ENCODE measurements at places on chromosomes 1 and 21. TPM values are rescaled to one million over a fixed set of nuclear protein-coding genes. Genes with fewer than 3 reads are reported as not detected.

The CASQ2 gene
- total RNA-seq: 1,254 TPM

DNA sequence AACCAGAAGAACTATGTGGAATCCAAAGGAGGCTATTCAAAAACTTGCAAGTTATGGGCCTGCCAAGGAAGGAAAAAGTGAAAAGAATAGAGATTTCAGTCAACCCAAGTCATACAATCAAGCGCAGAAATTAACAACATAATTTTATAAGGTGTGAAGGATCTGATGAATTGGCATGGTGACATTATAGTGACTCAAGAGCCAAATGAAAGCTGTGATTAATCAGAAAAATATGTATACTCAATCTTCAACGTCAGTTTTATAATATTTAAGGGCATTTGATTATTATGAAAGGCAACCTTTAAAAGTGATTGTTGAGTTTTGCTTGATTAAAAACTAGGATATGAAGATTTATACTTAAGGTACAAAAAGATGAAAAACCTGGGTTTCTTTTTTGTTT lies 37.8 kb upstream of the THEM4 start:
- no peak for DNase-seq

DNA sequence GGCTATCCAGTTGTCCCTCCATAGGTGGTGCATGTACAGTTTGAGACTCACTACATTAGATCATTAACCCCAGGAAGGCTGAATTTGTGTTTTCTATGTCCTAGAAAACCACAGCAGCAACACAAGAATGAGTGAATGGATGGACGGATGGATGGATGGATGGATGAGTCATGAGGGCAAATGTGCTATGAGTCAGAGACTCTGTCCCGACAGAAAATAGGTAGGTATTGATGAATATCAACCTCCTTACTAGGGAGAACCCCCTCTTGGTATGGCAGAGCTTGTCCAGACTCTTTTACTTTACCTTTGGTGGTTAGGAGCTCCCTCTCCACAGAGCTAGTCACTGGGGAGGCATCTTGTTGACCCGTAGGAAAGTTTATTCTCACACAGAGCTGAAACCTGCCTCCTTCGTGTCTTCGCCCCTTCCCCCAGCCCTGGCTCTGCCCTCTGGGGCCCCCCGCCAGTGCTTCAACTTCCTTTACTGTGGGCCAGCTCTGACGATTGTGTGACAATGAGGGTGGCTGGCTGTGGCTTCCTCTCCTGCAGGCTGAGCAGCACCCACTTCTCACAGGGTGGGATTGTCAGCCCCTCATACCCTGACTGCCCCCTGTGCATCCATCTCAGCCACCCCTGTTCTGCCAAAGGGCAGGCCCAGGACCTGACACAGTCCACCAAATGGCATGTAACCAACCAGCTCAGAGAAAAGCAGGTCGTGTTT lies 145.2 kb downstream of the FOXD2 start:
- no peak for DNase-seq

DNA sequence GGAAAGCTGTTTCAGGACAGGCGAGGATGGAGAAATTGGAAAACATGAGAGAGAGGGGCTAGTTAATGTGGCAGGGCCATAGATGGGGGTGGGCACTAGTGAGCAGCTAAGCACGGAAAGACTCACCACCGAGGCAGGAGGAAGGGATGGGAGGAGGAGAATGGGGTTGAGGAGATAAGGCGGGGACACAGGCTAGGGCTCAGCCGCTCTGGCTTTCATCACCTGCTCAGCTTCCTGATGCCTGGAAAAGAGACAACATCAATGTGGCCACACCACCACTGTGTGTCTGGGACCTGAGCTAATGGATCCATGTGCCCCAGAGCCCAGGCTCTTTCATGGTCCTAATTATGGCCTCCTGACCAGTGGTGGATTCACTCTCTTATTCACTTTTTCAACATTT lies 27.6 kb downstream of the PMVK start:
- no peak for DNase-seq

The SETDB1 gene
- 15.5 TPM for total RNA-seq

DNA sequence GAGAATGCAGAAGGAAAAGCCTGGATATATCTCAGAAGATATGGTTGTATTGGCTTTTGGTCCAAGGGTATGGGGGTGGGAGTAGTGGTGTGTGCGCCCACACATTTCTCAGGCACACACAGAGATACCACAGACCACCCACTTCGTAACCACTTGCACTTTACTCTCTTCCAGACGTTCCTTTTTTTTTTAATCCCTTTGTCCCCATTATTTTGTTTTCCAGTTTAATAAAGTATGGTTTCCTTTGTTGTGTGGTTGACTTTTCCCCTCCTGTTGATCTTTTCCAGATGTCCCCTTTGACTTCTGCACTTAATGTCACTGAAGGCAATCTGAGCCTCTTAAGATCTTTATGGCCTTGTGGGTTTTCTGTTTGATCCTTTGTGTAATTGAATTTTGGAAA lies 10.5 kb upstream of the TARS2 start:
- no peak for DNase-seq

DNA sequence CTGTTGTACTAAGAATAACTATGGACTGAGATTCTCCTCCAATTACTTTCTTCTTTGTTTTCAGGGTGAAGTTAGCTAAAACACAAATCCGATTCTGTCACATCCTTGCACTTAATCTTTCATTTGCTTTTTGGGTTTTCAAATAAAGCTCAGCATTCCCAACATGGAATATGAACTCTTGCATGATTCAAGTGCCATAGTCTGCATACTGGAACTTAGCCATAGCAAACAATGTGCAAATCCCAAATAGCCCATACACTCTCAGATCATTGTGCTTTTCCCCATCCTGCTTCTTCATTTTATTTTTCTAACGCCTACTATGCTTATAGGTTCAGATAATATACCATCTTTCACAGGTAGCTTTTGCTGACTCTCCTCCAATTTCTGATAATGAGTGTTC lies 455.8 kb upstream of the PRMT6 start:
- DNase-seq: no peak

GRCh38 chr1:171739656-171740055 lies 2.2 kb downstream of the VAMP4 start:
- DNase-seq: no peak

GRCh38 chr1:161091093-161091492 lies 1.7 kb upstream of the NECTIN4 start:
- no peak for DNase-seq

The LEFTY2 gene
- total RNA-seq: 0.65 TPM

The SAMD13 gene
- total RNA-seq: 0.78 TPM

GRCh38 chr1:10778640-10779039 lies 17.8 kb downstream of the CASZ1 start:
- DNase-seq: no peak

The RGS16 gene
- total RNA-seq: 1.9 TPM

The PTGS2 gene
- 0.81 TPM for total RNA-seq

DNA sequence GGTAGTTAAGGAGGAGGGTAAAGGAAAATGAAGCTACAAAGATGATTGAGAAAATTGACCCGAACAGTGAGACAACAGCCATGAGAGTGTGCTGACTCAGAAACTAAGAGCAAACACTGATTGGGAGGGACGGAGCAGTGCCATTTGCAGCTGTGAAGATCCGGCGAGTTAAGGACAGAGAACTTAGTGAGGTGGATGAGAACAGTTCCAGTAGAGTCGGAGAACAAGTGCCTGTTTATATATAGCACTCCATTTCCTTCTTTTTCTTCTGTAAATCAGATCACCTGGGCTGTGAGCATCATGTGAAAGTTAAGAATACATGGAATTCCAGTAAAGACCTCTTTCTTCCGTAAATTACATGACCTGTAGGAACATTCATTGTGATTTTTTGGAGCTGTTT lies 145.7 kb downstream of the KCNK2 start:
- DNase-seq: no peak

The CFHR1 gene
- total RNA-seq: not detected

DNA sequence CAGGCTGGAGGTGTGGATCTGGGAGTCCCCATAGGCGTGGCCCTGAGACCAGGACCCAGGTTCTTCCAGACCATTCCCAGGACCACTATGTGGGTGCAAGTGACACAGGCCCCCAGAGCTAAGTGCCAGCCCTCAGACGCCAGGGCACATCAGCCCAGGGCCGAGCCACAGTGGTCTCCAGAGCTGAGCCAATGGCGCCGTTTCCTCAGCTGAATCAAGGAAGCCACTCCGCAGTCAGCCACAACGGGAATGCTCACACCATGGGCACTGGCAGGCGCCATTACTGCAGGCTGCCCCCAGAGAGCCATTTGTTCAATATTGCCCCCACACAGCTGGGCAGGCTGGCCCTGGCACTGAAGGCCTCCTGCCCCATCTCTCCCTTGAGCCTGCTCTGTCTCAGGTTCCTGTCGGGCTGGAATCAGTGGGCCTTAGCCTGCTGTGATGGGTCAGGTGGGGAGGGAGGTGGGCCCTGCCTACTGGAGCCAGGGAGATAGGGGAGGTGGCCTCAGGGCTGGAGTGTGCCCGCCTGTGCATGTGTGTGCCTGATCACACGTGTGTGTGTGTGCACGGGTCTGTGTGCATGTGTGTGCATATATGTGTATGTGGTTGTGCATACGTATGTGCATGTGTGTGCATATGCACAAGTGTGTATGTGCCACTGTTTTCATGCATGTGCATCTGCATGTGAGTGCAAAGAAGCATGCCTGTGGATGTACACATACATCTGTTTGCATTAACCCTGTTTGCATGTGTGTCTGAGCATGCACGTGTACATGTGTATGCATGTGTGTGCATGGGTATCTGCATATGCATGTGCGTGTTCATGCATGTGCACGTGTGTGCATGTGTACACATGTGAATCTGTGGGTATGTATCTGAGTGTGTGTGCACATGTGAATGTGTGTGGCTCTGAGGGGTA lies 6.1 kb downstream of the GJC2 start:
- DNase-seq: no peak

DNA sequence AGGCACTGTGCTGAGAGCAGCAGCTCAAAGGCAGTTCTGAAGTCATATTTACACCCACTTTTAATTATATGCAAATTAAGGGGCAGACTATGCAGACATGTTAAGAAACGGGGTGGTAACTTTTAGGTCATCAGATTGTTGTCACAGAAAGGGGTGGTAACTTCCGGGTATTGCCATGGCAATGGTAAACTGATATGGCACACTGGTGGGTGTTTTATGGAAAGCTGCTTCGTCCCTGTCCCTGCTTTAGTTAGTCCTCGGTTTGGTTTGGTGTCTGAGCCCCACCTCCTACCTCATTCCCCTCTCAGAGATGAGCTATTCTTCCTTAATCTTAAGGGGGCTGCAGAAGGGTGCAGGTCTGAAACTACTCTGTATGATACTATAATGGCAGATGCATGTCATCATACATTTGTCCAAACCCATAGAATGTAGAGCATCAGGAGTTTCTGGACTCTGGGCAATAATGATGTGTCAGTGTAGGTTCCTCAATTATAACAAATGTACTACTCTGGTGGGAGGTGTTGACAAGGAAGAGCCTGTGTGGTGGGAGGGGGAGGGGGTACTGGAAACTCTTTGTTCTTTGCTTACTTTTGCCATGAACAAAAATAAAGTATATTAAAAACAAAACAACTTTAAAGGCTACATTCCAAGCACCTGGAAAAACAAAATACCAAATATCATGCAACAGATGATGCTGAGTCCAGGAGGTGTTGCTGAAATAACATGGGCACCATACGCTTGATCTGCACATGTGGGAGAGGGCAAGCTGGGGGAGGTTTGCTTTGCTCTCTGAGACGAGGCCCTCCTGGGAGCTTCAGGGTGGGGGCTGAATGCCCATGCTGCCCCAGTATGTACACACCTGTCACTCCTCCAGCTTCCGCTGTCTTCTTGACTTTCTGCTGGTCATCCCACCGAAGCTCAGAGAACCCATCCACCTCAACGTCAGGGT lies 6.3 kb downstream of the PARP1 start:
- DNase-seq: no peak

DNA sequence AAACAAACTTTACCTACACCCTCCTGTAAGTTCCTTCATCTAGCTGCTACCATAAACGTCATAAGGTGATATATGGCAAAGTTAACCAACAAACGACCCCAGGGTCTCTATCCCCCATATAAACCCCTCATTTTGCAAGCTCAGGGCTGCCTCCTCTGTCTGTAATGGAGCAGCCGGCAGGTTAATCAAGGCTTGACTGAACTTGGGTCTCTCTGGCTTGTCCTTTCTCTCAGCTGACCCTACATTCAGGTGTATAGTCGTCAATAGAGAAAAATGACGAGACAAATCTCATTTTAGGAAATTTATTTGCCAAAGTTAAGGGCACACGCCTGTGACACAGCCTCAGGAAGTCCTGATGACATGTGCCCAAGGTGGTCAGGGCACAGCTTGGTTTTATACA lies 67.4 kb downstream of the WDR4 start:
- no peak for DNase-seq

DNA sequence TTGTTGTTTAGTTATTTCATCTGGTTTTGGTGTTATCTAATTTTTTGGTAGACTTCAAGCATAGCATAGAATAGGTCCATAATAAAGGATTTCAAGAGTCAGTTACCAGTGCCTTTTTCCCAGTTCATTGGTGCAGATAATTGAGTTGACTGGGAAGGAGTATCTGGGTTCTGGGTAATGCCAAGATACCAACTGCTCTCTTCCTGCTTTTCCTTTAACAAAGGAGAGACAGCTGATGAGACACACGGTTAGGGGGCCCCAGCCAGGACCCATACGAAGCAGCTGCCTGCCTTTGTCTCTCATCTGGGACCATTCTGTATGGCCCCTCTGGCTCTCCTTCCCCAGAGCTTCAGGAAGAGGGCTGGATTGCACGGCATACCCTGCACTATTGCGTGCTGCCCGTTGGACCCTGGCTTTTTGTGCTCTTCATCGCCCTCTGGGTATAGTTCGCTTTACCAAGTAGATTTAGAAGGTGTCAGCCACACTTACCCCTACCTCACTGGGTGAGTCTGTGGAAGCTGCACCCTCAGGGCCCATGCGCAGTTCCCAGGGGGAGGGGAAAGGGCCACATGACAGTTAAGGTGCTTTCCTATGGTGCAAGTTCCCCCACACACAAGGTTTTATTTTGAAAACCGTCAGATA lies 7.0 kb downstream of the NAV1 start:
- no peak for DNase-seq

GRCh38 chr1:31241321-31241720 lies 1.6 kb upstream of the NKAIN1 start:
- no peak for DNase-seq

GRCh38 chr1:65844296-65844695 lies 51.6 kb downstream of the PDE4B start:
- no peak for DNase-seq

GRCh38 chr1:225815526-225816178 lies 5.7 kb downstream of the EPHX1 start:
- no peak for DNase-seq

The SPATA45 gene
- not detected for total RNA-seq

DNA sequence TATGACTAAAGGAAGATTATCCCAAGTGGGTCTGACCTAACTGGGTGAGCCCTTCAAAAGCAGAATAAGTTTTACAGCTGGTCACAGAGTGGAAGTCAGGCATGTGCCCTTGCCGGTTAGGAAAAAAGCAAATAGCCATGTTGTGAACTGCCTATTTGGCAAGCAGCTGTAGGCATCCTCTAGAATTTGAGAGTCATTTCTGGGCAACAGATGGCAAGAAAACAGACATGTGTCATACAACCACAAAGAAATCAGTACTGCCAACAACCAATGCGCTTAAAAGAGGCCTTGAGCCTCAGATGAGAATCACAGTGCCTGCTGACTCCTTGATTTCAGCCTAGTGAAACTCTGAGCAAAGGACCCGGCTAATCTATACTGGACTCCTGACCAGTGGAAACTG lies 26.8 kb downstream of the LRRC53 start:
- no peak for DNase-seq

- DNase-seq: no peak
Measured at GRCh38 chr1:222247081-222247480, 300.8 kb downstream of the HHIPL2 start.

All from cardiac septum (tissue), 1 donor.